ENCODE measurements at places on chromosomes 3 and 15.

DNA sequence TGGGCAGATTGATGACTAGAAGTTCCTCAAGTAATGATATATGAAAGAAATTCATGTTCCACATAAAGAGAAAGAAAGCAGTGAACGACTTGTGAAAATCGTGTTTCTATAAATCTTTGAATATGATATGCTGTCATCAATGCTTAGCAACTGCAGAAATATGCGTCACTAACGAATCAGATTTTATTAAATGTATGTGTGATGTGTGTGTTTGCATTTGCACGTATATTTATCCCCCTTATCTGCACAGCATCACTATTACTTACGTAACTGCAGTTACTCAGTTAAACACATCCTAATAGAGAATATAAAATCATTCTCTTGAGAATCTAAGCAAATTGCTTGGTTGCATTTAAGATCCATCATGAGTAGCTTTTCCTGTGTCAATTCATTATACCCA, 468.6 kb downstream of the FGF12 start:
- DNase-seq = no peak

DNA sequence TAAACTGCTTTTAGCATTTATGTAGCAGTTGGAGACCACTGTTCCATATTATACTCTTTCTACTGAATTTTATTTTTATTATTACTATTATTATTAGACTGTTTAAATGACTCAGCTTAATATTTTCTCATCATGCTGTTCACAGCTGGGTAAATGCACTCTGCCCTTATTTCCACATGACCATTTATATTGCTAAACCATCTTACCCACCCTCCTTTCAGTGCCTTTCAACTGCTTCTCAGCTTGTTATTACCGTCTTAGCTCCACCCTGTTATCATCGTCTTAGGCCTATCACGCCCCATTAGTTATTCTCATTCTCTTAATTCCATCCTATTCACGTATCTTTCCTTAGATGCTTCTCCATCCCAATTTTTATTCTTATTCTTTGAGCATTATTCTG, 212.6 kb downstream of the GAP43 start:
- DNase-seq = no peak

- DNase-seq = no peak
Measured at GRCh38 chr15:74502301-74502700, 38.7 kb upstream of the ARID3B start.

- DNase-seq = no peak
Measured at GRCh38 chr3:71563827-71564226, 19.7 kb downstream of the FOXP1 start.

DNA sequence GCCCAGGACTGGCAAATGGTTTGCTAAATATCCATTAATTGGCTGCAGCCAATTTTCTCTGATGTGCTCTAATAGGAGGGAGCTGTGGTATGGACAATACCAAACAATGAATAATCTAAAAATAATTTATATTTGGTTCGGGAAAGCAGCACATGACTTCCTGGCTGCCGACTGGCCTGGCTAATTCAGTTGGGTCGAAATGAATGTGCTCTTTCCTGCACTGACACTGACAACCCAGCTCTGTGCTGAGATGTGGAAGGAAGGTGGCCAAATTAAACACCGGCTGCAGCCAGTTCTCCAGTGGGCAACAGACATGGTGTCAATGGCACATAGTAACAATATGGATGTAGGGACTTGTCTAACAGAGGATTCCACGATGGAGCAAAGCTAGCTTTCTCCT, 21.1 kb upstream of the COLQ start:
- DNase-seq = no peak

DNA sequence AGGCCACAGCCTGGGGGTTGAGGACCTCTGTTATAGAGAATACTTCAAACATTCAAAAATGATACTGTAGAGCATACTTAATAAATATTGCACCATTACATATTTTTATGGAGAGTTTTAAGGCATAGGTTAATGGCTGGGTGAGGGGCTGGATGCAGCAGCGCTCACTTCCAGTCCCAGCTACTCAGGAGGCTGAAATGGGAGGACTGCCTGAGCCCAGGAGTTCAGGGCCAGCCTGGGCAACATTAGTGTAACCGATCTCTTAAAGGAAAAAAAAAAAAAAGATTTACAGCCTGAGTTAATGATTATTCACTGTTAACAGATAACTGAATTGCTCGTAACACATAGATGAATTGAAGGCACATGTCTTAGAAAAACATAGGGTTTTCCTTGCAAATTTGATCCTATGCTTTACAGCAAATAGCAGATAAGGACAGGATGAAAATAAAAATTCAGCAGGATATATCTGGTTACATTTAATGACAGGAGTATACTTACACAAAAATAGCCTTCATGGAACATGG, 282.9 kb downstream of the TBC1D5 start:
- no peak for DNase-seq

- no peak for DNase-seq
Measured at GRCh38 chr3:70607469-70607868, 295.0 kb upstream of the MDFIC2 start.

DNA sequence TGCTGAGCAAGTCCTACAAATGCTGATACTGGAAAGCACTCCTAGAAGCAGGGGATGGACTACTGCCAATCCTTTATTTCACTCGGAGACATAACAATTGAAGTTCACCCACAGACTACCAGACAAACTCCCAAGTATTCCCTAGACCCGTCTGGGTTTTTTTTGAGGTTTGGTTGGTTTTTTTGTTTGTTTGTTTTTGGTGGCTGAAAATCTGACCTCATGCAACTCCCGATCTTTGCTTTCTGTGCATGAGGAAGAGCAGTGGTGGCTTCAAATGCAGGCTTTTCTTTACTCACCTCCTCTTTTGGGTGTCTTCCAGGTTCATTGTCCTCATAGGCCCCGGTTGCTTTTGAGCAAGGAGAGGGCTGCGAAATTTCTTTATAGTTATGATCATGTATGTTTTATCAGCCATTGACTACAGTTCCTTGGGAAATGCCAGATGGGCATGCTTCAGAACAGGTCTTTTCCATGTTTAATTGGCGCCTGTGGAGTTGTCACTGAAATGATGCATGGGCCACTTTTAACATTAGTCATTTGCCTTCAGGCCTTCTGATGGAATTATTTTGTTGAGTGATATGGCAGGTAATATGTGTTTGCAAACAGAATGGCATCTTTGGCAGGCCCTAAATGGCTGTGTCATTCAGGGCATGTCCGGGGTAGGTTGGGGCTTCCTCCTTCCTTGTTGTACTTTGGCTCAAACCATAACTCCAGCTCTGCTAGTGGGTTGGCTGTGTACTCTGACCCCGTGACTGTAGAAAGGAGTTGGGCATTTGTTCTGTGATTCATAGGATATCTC, 81.3 kb upstream of the ZBED2 start:
- DNase-seq = no peak

GRCh38 chr3:28019740-28020139, 221.7 kb upstream of the CMC1 start:
- DNase-seq = no peak

GRCh38 chr3:56339671-56340070, 128.6 kb downstream of the ERC2 start:
- DNase-seq = no peak

- no peak for DNase-seq
Measured at GRCh38 chr3:140440446-140440845, 237.4 kb upstream of the TRIM42 start.

GRCh38 chr3:179760944-179761343, 108.1 kb downstream of the USP13 start:
- DNase-seq = no peak

DNA sequence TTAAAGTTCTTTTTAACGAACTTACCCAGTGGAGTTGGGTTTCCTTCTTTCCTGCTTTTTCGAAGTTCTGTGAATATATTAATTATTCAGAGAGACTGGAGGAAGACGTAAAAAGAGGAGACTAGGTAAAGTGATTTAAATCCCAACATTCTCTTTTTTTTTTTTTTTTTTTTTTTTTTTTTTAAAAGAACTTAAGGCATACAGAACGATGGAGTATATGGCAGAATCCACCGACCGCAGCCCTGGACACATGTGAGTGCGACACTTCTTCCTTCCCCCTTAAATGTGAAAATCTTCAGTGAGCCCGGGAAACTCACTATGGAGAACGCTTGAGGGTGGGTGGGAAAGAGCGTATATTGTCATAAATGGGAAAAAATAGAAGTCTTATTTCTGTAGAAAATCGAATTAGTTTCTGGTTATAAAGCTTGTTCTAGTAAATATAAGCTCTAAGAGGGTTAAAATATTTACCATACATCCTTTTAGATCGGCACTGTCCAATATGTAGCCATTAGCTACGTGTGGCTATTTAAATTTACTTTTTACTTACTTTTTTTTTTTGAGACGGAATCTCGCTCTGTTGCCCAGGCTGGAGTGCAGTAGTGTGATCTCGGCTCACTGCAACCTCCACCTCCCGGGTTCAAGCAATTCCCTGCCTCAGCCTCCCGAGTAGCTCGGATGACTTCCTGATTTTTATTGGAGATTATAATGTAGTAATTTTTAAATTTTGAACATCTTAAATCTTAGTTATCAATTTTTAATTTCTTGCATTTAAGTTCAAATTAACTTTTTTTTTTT, 892 bp downstream of the NMD3 start:
- no peak for DNase-seq

DNA sequence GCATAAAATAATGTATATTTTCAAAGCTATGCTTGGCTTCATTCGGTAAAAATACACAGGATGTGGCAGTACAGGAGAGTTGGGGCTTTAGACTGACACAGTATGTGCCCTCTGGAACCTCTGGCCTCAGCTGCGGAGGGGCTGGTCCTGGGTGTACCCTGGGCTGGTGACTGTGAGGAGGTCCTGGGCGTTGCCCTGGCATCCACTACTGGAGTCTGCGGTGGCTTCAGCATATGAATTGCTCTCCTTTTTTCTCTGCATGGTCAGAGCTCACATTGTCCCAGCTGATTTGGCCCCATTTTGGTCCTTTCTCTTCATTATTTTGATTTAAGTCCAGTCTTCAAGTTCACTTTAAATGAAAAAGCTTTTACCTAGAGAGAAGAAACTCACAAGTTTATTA, 40.5 kb upstream of the CORO2B start:
- DNase-seq = no peak

DNA sequence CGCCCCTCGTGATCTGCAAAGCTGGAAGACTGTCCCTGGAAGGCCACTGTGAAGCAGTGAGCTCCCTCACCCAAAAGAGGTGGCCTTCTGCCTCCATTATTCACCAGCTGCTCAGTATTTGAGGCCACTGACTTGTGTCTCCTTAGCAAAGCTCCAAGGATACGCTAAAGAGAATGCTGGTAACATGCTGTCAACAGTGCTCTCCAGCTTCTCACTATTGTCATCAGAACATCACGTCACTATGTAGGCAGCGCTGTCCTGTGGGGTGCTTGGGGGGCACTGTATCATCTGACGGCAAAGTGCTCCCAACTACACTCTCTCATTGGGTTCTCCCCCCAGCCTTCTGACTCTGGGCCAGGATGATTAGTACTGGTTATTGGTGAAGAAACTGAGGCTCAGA, 14.3 kb downstream of the ITIH4 start:
- no peak for DNase-seq

DNA sequence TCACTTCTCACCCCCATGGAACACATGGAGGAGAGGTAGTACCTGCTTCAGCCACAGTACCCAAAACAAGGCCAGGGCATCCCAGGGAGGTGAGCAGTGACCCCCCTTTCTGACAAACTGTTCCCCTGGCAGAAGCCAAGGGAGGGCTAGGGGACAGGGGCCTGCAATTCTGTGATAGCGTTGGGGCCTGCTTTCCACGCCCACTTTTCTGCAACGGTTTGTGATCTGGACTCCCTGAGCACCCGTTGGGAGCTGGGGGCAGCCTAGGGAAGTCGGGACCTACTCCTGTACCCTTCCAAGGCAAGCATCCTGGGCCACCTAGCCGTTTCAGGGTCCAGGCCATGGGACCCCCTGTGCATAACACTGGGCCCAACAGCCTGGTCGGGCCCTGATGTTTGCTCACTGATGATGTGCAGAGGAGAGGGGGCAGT, 996 bp upstream of the DNAJA4 start:
- DNase-seq = no peak

DNA sequence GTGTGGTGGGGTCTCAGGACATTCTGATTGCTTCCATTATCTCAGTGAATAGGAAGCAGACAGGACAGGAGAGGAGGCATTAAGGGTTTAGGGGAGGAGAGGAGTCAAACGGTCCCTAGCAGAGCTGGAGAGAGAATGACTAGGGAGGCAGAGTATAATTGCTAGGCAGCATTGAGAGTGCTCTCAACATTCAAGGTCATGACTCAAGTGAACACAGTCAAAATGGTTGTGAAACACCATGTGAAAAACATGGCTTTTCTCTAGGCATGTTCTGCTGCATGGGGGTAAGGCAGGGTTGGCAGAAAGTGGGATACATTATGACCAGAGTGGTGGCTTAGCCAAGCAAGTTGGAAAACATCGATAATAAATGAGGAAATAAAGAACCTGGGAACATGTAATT, 19.5 kb upstream of the HRH1 start:
- no peak for DNase-seq

DNA sequence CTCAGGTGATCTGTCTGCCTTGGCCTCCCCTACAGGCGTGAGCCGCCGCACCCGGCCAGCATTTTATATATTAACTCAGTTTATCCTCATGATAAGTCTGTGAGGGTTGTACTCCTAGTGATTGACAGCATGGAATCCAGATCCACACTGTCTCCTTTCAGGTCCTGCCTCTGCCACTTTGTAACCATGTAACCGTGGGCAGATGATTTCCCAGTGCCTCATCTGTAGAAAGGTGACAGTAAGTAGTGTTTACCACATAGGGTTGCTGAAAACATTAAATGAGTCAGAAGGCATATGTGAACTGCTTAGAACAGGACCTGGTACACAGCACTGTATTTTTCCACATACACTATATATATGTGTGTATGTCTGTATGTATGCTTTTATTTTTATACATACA, 2.4 kb downstream of the FYTTD1 start:
- DNase-seq = no peak

GRCh38 chr3:47042231-47042791, 62.8 kb downstream of the NBEAL2 start:
- DNase-seq = no peak

DNA sequence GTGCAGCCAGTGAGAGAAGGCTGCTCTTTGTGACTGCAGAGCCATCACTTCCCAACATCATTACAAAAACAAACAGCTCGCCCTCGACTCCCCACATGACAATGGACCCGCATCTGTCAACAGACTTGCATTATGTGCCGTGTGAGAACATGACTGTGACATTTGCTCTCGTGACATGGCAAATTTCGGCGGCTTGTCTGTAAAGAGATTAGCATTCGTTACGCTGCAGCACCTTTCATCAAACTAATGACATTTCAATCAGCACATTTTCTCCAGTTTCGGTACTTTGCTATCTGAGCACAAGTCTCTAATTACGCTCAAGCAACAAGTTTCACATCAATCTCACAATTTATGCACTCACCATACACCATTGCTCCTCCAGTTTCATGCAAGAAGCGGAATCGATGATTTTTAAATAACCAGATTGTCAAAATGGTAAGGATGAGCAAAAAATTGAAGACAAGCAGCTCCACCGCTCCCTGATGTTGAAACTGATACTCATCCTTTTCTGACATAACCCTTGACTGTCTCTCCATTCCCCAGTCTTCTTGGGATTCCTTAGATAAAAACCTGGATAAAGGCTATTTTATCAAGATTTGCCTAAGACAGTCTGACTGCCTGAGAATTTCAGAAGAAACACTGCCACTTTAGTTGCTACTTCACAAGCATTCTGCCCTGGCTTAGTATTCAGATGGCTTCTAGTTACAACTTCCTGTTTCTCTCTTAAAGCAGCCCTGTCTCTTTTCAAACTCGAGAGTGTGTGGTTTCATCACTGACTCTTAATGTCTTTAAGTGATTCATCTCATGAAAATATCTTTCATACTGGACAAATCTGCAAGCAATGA, at the start of gene SLC9A9:
TSS of gene SLC9A9 (minus strand) at position 682 of the 845 bp plus-strand sequence. CDS start at position 536, 146 bp downstream.
- DNase-seq = peak; percentile 34
